ENCODE measurements at places on chromosomes 7 and 10. TPM values are rescaled to one million over a fixed set of nuclear protein-coding genes. Genes with fewer than 3 reads are reported as not detected.

Gene LDB3
- polyA plus RNA-seq: 32.6 TPM

Gene SH2B2
- 2.4 TPM for polyA plus RNA-seq

Gene GSDME
- polyA plus RNA-seq: 15.1 TPM

Gene CTNNA3
- polyA plus RNA-seq: 0.38 TPM

Gene PRSS37
- polyA plus RNA-seq: not detected

Gene ENKUR
- polyA plus RNA-seq: not detected

Gene CCL24
- polyA plus RNA-seq: 1.00 TPM

Gene PAPSS2
- polyA plus RNA-seq: 20.0 TPM

Gene SEMA3E
- 0.38 TPM for polyA plus RNA-seq

Gene LRMDA
- 7.4 TPM for polyA plus RNA-seq

Gene AOC1
- 0.23 TPM for polyA plus RNA-seq

Gene ZNF503
- 22.1 TPM for polyA plus RNA-seq

Gene NAT16
- not detected for polyA plus RNA-seq

Gene KMT2C
- polyA plus RNA-seq: 5.8 TPM

Gene NPSR1
- polyA plus RNA-seq: not detected

Gene LRIT1
- not detected for polyA plus RNA-seq

Gene RAMP3
- 14.7 TPM for polyA plus RNA-seq

Gene SVIL
- polyA plus RNA-seq: 104 TPM

Gene LRRN3
- not detected for polyA plus RNA-seq

Gene POLR2J3
- polyA plus RNA-seq: 64.7 TPM

Gene GLRX3
- polyA plus RNA-seq: 58.2 TPM

Gene RFC2
- polyA plus RNA-seq: 16.1 TPM

Gene CFAP43
- polyA plus RNA-seq: not detected

Gene PLEKHS1
- polyA plus RNA-seq: 4.1 TPM

Gene GJD4
- not detected for polyA plus RNA-seq

Gene C10orf105
- polyA plus RNA-seq: not detected

Gene PPP1R3C
- polyA plus RNA-seq: 288 TPM

Gene TWIST1
- 44.6 TPM for polyA plus RNA-seq

Gene KNDC1
- polyA plus RNA-seq: 0.25 TPM

Gene TBL2
- 22.8 TPM for polyA plus RNA-seq

Gene KLLN
- polyA plus RNA-seq: 0.25 TPM

Gene AKR1C4
- not detected for polyA plus RNA-seq

Gene TFPI2
- 16.5 TPM for polyA plus RNA-seq

Gene CLEC2L
- polyA plus RNA-seq: not detected

Gene SLC26A5
- polyA plus RNA-seq: not detected

Gene MNX1
- not detected for polyA plus RNA-seq

Gene TCAF2
- polyA plus RNA-seq: 1.9 TPM

Gene SYT15B
- not detected for polyA plus RNA-seq

Gene CTAGE8
- not detected for polyA plus RNA-seq

Gene TMEM273
- 7.8 TPM for polyA plus RNA-seq

Gene DCLRE1A
- 1.9 TPM for polyA plus RNA-seq

Measured in aorta (tissue), 5 donors.